Iris pigment epithelial cell (primary cell): ENCODE measurements at places on chromosomes 16 and 17.

DNA sequence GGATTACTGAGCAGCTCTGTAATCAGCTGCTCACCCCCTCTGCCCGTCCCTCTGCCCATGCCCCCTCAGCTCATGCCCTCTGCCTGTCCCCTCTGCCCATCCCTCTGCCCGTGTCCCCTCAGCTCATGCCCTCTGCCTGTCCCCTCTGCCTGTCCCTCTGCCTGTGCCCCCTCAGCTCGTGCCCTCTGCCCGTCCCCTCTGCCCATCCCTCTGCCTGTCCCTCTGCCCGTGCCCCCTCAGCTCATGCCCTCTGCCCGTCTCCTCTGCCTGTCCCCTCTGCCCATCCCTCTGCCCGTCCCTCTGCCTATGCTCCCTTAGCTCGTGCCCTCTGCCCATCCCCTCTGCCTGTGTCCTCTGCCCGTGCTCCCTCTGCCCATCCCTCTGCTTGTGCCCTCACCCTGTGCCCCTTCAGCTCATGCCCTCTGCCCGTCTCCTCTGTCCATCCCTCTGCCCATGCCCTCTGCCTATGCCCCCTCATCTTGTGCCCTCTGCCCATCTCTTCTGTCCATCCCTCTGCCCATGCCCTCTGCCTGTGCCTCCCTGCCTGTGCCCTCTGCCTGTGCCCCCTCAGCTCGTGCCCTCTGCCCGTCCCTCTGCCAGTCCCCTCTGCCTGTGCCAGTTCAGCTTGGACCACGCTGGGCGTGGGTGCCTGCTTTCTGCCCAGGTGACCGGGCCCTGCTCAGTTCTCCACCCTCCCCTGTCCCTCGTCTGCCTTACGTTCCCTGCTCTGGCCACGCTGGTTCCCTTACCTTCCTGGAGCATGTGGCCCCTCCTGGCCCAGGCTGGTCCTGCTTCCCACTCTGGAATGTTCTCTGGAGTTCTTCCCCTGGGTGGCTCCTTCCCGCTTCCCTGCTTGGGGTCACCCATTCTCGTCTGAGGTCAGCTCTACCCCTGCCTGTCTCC, 97.6 kb downstream of the NPIPB11 start:
- no peak for DNase-seq

DNA sequence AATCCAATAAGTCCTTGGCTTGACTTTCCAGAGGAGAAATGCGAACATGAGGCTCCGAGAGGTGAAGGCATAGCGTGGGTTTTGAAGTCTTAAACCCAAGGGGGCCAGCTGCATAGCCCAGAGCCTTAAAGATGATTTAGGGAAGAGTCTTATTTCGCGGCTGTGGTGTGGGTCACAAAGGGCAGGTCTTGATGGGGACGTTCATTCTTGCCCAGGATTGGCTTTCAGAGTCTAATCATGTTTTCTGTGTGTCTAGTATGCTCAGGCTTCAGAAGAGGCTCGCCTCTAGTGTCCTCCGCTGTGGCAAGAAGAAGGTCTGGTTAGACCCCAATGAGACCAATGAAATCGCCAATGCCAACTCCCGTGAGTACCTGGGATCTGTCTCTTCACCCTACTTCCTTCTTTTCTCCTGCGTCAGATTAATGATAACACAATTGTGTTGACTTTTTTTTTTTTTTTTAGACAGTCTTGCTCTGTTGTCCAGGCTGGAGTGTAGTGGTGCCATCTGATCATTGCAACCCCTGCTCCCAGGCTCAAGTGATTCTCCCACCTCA, 951 bp downstream of the RPL19 start:
- DNase-seq: no peak

- no peak for DNase-seq
Measured at GRCh38 chr17:4632581-4632920, 8.9 kb downstream of the ALOX15 start.

GRCh38 chr17:1398931-1399678, 917 bp downstream of the YWHAE start:
- DNase-seq: peak; percentile 52

GRCh38 chr16:46853713-46854443, 22.9 kb upstream of the C16orf87 start:
- DNase-seq: peak; percentile 67

- DNase-seq: no peak
Measured at GRCh38 chr17:8749616-8750015, 5.0 kb upstream of the CCDC42 start.

DNA sequence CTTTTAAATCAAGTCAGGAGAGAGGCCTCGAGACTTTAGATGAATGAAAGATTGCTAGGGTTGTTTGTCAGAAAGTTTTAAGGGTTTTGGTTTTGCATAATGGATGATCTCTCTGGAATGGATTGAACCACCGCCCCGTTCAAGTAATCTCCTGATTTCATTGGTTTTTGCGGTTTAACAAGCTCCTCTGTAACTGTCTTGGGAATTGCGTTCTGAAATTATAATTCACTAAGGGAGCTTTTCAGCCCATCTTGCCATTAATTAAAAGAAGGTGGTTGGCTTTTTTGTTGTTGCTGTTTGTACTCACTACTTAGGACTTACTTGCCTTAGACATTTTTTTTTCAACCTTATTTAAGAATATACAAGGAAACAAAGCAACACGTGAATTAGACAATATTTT, 8.8 kb downstream of the HS3ST4 start:
- DNase-seq: no peak

GRCh38 chr17:56902348-56902747, 11.5 kb downstream of the TRIM25 start:
- DNase-seq: peak; percentile 36

- peak; percentile 66 for DNase-seq
Measured at GRCh38 chr16:590188-590814, 435 bp downstream of the RAB40C start.

- peak; percentile 52 for DNase-seq
Measured at GRCh38 chr17:20922128-20922670, 120.6 kb downstream of the USP22 start.

- DNase-seq: peak; percentile 17
Measured at GRCh38 chr16:21159281-21159951, 942 bp downstream of the LDAF1 start.

DNA sequence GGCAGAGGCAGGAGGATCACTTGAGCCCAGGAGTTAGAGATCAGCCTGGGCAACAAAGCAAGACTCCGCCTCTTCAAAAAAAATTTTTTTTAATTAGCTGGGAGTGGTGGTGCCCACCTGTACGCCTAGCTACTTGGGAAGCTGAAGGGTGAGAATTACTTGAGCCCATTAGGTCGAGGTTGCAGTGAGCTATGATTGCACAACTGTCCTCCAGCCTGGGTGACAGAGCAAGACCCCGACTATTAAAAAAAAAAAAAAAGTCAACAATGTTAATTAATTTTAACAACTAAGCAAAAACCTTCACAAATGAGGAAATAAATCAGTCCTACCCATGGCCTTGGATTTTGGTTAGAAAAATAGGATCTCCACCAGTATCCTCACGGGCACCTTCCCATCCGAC, 5.4 kb downstream of the DHX58 start:
- DNase-seq: no peak

GRCh38 chr17:50122945-50123344, 7.0 kb downstream of the SAMD14 start:
- DNase-seq: no peak

DNA sequence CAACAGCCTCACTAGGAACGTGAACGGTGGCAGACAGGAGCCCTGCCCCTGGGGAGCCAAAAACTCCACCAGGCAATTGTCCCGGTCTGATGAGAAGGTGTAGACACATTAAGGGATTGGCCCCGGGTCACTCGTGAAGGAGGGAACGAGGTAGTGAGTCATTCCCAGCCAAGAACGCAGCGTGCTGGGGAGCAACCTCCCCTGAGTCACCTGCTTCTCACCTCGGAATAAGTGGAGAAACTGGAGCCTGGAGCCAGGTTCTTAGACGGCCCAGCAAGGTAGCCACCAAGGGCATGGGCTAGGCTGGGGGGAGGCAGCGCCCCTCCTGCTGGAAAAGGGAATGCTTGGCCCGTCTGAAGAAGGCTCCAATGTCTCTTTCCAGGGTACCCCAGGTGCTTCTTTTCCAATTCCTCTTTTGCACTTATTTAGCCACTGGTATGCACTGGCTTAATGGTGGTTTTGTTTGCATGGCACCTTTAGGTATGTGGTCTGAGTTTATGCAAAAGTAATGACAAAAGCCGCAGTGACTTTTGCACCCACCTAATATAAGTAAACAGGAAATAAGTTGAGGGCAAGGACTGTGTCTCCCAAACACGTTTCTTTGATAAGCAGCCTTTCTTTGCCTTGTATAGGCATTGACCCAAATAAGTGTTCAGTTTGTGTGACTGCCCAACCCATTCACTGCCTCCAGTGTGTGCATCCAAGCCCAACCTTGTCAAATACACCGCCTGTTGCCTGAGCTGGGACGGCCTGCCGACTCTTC, 1.8 kb upstream of the HELZ start:
- peak; percentile 77 for DNase-seq

- DNase-seq: no peak
Measured at GRCh38 chr16:74249846-74250245, 46.8 kb upstream of the PSMD7 start.

- no peak for DNase-seq
Measured at GRCh38 chr16:78461087-78461486, 361.6 kb downstream of the WWOX start.

DNA sequence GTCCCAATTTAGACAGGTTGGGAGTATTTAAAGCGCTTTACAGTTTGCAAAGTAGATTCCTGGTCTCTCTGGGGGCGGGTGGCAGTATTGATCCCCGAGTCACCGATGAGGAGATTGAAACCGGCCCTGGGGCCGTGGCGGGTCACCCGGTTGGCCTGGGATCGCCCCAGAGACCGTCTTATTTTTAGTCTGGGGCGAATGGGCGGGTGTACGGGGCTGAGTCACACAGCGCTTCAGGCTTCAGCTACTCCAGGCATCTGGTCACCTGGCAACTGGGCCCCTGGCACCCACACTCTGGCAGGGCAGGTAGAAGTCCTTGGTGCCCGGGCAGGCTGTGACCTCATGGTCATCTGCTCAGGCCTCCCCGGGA, 669 bp downstream of the MIEF2 start:
- DNase-seq: peak; percentile 51

DNA sequence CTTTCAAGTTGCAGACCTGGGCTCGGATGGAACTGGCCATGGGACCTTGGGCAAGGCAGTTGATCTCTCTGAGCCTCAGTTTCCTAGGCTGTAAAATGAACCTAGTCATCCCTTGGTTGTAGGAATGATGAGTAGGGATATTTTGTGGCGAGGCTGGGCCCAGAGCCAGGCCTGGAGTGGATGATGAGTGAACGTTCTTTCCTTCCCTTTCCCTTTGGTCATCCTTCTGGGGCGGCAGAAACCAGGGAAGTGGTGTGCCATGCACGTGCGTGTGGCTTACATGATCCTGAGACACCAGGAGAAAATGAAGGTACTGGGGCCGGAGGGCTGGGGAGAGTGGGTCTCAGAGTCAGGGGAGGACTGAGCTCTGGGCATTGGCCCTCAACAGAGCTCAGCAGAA, 8.4 kb downstream of the FBRS start:
- peak; percentile 24 for DNase-seq

DNA sequence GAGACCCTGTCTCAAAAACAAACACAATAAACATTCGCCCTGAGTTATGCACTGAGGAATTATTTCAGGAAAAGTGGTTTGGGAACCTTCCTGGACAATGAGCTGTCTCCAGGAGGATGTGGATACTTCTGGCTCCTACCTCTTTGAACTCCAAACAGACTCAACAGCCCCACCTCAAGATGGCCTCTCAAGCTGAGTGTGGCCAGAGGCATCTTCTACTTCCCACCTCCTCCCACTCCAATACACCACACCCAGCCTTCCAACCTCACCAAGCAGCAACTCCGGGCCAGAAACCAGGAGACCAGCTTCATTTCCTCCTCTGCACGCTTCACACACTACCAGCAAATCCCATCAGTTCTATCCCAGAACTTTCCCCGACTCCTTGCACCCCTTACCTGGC, 11.6 kb downstream of the HBQ1 start:
- no peak for DNase-seq

DNA sequence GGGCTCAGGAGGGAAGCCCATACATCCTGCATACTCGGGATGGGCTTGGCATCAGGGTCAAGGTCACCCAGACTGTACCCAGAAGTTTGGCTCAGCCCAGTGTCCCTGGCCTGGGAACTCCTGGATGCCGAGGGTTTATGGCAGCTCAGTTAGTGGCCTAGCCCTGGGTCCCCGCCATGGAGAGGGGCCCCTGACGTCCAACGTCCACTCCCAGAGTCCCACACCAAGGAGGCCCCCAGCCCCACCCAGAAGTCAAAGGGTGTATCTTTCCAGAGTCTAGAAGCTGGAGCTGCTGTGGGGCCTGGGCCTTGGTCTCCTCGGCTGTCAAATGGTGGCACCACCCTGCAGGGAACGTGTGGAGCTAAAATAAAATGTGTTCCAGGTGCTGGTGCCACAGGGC, 76.4 kb downstream of the SREBF1 start:
- no peak for DNase-seq

- peak; percentile 51 for DNase-seq
Measured at GRCh38 chr17:16269658-16270057, 52.6 kb downstream of the PIGL start.

- DNase-seq: peak; percentile 63
Measured at GRCh38 chr16:87233928-87234327, 83.3 kb downstream of the C16orf95 start.

- no peak for DNase-seq
Measured at GRCh38 chr17:1735834-1736347, 6.8 kb upstream of the SERPINF2 start.

GRCh38 chr17:78020717-78021108, 62.2 kb downstream of the TNRC6C start:
- DNase-seq: no peak
